ENCODE measurements at places on chromosomes 12 and 14.

DNA sequence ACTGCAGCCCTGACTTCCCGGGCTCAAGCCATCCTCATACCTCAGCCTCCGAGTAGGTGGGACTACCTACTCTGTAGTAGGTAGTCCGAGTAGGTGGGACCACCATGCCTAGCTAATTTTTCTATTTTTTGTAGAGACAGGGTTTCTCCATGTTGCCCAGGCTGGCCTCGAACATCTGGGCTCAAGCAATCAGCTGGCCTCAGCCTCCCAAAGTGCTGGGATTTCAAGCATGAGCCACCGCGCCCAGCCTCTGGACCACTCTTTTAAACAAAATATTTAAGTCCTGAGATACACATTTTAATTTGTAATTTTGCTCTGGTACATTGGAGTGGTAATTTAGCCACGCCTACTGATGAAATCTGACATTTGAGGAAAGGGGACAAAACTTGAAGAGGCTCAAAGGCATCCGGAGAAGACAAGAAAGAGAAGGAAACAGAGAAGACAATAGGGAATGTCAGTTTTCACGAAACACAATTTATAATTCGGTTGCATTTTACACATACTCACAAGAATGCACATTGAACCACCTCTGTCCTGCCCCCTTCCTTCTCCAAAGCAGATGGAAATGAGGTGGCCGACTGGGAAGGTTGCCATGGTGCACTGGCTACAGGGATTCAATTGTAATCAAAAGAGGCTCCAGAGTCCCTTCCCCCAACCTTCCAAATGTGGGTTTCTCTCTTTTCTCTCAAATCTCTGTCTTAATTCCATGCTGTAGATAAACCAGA lies 9.7 kb upstream of the TUBA1A start:
- DNase-seq, result no peak

GRCh38 chr12:106138633-106139421 lies at the start of gene NUAK1:
NUAK1 (minus strand) TSS chr12:106138954; CDS start chr12:106138653, 301 bp downstream.
- no peak for DNase-seq

DNA sequence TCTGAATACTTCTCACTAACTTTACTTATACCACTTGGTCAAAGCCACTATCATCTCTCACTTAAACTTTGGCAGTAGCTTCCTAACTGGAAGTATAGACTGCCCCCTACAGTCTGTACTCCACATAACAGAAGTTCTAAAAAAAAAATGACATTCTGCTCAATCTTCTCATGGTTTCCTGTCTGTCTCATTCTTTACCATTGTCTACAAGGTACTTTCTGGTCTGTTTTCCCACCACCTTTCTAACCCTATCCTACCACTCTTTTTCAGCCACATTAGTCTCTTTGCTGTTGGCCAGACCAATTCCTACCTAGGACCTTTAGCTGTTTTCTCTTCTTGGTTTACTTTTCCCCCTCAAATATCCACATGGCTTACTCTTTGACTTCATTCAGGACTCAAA lies 14.7 kb downstream of the CPSF6 start:
- DNase-seq, result no peak

- DNase-seq, result no peak
These were observed 2.9 kb downstream of the SLC17A8 start for GRCh38 chr12:100359822-100360221.

DNA sequence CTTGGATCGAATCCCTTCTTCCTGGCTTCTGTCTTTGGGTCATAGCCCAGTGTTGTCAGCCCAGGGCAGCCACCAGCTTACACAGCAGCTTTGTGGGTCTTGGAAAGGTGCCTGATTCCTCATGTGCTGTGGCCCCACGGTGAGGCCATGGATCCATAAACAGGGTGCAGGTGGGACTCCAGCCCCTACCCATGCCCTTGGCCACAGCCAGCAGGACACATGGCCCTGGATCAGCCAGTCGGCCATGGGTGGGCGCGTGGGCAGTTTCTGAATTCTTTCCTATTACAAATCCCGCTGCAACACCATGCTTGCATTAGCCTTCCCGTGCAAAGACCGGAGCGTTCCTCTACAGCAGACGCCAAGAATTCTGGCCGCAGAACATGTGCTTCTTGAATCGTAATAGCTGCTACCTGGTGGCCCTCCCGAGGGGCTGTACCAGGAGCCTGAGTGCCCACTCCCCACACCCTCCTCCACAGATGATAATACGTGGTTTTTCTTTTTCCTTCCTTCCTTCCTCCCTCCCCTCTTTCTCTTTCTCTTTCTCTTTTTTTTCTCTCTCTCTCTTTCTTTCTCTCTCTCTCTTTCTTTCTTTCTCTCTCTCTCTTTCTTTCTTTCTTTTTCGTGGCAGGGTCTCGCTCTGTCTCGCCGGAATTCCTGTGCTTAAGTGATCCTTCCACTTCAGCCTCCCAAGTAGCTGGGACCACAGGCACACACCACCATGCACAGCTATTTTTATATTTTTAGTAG lies 2.9 kb upstream of the MMP17 start:
- no peak for DNase-seq

DNA sequence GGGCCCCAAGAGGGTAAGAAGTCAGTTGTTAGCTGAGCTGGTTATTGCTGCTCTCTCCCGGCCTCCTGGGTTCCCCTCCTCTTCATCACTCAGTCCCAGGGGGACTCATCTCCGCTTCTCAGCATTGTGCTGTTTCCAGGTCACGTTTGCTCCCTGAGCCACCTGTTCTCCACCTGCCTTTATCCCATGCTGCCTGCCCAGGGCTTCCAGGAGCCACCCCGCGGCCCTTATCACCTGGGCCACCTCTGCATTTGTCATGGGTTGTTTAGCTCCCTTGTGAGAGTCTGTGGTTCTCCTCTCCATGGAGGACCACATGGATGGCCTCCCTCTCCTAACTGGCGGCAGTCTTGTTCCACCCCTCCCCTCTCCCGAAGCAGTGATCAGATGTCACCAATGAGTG lies 36.0 kb downstream of the SYNDIG1L start:
- DNase-seq, result no peak

GRCh38 chr12:7601406-7601805 lies 64.3 kb downstream of the APOBEC1 start:
- no peak for DNase-seq

- DNase-seq, result no peak
These were observed 69.4 kb downstream of the ACSM4 start for GRCh38 chr12:7373226-7373625.

DNA sequence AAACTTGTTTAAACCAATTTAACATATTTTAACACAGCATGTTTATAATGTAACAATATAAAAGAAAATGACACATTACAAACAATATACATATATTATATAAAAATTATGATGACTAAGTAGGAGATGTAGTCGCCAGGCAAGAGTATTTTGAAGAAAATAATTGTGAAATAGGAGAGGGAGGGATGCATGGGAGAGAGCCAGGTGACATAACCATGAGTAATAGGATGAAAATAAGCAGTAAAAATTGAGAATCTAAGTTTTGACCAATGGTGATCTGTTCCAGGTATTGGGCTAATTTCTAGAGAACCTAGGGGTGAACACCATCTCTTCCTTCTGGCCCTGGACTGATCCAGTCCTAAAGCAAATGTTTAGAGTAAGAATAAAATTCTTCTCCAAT lies 315.2 kb upstream of the G2E3 start:
- DNase-seq, result no peak

GRCh38 chr12:28223025-28223554 lies 32.8 kb downstream of the CCDC91 start:
- DNase-seq, result no peak

DNA sequence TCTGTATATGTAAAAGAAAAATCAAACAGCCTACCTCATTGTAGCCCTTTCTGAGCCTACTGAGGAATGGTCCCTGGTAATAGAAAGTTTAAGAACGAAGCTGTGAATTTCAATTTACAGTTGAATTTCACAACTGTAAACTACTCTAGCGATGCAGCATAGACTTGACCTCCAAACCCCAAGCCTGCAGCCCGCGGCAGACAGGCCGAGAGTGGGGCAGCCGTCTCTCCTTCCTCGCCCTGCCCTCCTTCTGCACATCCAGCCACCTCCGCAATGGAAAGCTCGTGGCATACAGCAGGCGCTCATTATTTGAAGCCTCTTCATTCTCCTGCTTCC lies 15.3 kb downstream of the RNASE2 start:
- DNase-seq, result no peak

GRCh38 chr14:28373721-28374120 lies 392.9 kb upstream of the FOXG1 start:
- DNase-seq, result no peak

- DNase-seq, result no peak
These were observed 451.8 kb downstream of the ATP23 start for GRCh38 chr12:58393152-58393551.

Data from omental fat pad (tissue), 4 donors.